AG08396 (cell line): ENCODE measurements at places on chromosomes 5 and 9.

GRCh38 chr9:72931897-72932296 lies 21.0 kb downstream of the ALDH1A1 start:
- DNase-seq = no peak

DNA sequence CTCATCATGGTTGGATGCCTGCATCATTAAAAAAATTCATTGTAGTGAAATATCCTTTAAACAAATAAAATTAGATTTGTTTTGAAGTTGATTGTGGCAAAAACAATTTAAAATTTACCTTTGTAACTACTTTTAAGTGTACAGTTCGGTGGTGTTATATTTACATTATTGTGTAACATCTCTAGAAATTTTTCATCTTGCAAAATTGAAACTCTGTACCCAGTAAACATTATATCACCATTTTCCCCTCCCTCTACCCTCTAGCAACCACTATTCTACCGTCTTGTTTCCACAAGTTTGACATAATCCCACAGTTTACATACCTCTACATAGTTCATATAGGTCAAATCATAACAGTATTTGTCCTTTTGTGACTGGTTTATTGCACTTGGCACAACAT lies 2.0 kb upstream of the KIAA1958 start:
- DNase-seq = no peak

GRCh38 chr5:179679014-179679674 lies 1.7 kb downstream of the CBY3 start:
- DNase-seq = no peak

GRCh38 chr9:96080364-96080763 lies 204.9 kb downstream of the ERCC6L2 start:
- no peak for DNase-seq

DNA sequence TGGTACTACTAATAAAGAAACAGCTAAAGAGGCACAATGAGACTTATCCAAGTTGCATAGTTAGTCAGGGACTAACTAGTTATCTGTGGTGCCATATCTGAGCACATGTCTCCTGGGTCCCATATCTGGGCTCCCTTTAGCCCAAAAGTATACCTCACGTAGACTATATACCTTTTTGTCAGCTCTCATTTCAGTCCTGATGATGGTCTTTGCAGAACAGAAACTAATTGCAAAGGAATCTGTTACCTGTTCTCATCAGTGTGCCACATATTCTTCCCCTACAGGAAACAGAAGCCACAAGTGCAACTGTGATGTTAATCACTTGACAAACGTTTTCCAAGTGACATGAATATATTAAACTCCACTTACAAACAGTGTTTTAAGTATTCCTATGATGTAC lies 395.2 kb downstream of the KIAA0825 start:
- DNase-seq = no peak

DNA sequence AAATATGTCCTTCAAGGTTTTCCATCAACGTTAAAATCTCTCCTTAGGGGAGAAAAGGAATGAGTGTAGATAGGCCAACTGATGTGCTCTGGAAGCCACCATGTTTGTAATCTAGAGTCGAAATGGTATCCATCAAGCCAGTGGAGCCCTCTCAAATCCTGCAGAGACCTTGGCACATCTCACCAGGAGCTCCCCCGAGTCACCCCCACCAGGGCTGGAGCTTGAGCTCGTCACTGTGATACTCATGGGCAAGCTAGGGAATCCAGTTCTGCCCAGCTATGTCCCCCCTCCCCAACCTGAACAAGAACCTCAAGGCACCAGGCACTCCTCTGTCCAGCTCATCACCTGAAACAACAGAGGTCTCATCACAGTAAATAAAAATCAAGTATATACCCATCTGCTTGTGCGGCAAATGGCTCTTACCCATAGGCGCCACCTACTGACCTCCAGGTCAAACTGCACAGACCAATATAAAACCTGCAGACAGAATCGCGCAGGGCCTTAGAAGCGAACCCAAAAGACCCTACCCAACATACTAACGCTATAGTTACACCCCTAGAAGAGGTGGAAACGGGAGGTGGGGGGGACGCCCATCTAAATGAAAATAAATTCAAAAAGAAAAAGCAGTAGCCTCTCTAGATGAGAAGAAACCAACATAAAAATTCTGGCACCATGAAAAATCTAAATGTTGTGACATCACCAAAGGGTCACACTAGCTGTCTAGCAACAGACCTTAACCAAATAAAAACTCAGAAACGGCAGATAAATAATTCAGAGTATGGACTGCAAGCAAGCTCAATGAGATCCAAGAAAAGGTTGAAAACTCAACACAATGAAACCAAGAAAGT lies 75.0 kb downstream of the TTC39B start:
- DNase-seq = peak; percentile 42

GRCh38 chr5:120817044-120817985 lies 353.2 kb downstream of the PRR16 start:
- no peak for DNase-seq

DNA sequence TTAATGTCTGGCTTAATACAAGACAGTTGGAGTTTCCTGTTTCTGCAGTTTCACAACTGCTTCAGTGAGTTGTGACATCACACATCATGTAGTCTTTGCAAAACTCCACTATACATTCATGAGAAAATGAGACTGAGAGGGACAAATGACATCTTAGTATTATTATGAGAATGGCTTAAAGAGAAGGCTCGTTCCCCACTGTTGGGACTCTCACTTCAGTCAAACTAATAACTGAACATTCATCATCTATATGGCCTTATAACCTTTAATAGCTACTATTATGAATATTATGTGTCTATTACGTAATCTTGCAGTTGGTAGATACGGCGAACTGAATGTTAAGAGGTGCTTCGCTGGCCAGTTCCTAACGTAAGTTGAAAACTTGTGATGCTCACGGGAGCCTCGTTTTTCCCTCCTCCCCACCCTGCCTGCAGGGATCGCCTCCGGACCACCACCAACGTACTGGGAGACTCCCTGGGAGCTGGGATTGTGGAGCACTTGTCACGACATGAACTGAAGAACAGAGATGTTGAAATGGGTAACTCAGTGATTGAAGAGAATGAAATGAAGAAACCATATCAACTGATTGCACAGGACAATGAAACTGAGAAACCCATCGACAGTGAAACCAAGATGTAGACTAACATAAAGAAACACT lies 79.4 kb downstream of the SLC1A3 start:
- DNase-seq = no peak

DNA sequence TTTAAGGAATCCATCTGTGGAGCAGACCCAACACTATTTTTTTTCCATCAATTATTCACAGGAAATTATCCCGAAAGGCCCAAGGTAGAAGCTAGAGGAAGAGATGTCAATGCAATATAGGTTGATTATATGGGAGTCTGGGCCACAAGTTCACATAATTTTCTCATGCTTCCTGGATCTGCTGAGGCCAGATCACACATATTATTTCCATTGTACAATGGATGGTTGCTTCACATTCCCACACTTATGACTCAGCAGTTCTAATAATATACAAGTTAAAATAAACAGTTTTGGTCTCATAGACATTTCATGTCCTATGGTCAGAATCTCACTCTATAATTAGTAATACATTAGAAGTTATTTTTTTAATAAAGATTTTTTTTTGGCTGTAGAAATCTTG lies 66.0 kb upstream of the PTPRD start:
- DNase-seq = no peak

DNA sequence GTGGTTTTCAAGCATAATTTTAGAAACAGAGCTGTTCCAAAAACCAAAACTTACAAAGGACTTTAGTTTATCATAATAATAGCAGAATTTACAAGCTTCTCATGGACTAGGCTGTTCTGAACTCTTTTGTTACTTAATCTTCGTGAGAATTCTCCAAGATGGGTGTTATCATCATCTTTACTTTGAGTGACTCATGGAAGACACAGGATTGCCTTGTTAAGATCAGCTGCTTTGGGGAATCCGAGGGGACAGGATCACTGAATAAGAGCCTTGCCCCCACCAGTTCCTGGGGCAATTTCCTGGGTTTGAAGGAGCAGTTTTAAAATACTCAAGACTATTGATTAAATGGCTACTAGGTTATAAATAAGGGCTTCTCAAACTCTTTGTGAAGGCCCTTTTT lies 80.5 kb downstream of the CFAP90 start:
- DNase-seq = no peak

DNA sequence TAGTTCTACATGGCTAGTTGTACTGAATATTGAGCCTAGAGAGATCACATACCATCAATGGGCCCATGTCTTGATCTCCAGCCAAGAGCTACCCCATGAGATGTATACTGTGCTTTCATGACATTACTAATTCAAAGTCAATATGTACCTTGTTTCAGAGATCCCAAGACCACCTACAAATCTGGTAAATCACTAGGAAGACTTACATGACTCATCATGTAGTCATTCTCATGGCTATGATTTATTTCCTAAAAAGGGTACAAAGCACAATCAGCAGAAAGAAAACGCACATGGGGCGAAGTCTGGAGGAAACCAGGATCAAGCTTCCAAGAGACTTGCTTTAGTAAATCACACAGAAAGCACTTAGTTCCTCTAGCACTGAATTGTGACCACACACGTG lies 103.0 kb downstream of the PCSK5 start:
- DNase-seq = no peak

DNA sequence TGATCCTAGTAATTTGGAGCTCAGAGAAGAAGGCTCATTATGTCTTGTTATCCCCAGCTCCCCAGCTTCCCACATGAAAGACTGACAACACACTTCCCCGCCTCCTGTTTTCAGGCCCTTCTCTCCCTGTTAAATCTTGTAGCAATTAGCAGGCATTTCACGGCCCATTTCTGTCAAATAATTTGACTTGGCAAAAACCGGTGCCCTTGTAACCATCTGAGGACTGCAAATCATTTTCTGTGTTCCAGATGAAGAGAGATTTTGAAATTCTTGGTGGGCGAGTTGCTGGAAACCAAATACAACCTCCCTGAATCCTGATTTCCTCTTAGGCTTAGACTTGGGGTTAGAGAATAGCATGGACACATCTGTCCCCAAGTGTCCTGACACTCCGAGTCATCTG lies 109.7 kb downstream of the MSX2 start:
- no peak for DNase-seq
